ENCODE measurements at places on chromosomes 7 and 10. TPM values are rescaled to one million over a fixed set of nuclear protein-coding genes. Genes with fewer than 3 reads are reported as not detected.

The C10orf88 gene
- polyA plus RNA-seq = 4.1 TPM

The CLCN1 gene
- polyA plus RNA-seq = not detected

The GPR15LG gene
- polyA plus RNA-seq = not detected

The TMEM176A gene
- polyA plus RNA-seq = 1.1 TPM

The PIK3CG gene
- polyA plus RNA-seq = 13.3 TPM

The STAM gene
- 9.1 TPM for polyA plus RNA-seq

The KLF14 gene
- polyA plus RNA-seq = 0.25 TPM

The GALNT11 gene
- polyA plus RNA-seq = 13.7 TPM

The PWWP2B gene
- polyA plus RNA-seq = 13.6 TPM

The EEPD1 gene
- 0.49 TPM for polyA plus RNA-seq

The PNLIP gene
- not detected for polyA plus RNA-seq

The SORCS1 gene
- polyA plus RNA-seq = not detected

The CROT gene
- polyA plus RNA-seq = 2.7 TPM

The CRHR2 gene
- not detected for polyA plus RNA-seq

The CYP26C1 gene
- polyA plus RNA-seq = 0.03 TPM

The TET1 gene
- 0.30 TPM for polyA plus RNA-seq

The SNCG gene
- not detected for polyA plus RNA-seq

The UNCX gene
- polyA plus RNA-seq = not detected

The VAX1 gene
- not detected for polyA plus RNA-seq
